ENCODE measurements at places on chromosomes 5 and 9.

- no peak for DNase-seq
Measured at GRCh38 chr5:1751864-1752822, 47.5 kb downstream of the MRPL36 start.

DNA sequence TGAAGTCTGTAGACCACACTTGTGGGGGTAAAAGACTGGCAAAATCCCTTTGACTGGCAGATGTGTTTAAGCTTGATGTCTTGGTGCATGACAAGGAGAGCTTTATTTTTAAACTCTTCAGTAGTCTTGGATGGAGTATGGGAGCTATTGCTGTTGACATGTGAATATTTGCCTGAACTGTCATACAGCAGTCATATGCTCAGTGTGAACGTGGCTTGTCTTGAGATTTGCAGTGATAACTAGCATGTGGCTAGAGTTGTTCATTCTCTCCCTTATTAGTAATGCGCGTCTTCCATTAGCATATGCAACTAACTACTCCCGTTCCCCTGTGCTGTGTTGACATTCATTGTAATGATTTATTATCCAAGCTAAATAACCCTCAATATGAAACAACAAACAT is 523.6 kb upstream of the WWC1 start:
- no peak for DNase-seq

DNA sequence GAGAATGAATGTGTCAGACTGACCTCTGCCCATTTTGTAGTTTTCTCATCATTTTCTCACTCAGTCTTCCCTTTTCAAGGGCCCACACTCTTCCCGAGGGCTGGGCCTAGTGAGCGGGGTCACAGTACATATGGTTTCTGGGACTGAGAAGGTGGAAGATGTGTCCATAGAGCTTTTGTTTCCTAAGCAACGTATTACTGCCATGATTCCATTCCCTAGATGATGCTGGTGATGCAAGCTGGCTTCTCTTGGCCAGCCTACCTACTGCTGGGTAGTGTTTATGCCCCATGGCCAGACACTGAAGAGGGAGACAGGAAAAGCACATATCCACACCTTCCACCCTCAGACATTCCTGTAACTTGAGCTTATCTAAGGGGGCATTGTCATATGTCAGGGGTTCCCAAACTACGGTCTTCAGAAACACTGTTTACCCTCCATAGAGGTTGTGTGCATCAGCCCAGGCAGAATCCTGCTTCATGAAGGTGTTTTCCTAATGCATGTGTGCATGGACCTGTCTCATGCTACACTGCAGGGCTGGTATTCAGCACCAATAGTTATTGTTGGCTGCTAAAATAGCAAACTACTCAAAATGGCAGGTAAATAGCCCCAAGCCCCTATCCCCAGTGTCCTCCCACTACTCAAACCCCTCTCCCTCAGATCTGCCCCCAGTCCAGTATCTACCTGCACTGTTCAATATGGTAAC is 9.5 kb downstream of the IRF1 start:
- no peak for DNase-seq

- DNase-seq = no peak
Measured at GRCh38 chr9:92055624-92056023, 59.6 kb downstream of the SPTLC1 start.

DNA sequence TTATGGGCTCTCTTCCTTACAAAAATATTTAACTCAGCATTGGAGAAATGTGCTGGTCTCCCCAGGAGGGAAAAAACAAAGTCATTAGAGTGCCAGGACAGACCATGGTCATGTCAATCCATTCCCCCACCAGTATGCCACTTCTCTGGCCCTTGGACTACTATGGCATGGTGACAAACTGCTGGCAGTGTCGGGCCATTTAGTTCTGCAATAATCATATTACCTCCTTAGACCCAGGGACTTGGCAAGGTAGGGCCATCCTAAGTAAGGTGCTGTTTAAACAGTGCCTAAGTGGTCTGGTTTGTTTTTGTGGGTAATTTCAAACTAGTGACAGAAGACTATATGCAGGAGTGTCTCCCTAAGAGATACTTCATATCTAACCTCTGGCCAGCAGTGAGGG is 177.8 kb upstream of the STK32A start:
- DNase-seq = no peak

GRCh38 chr9:89774858-89775370 is 170.1 kb downstream of the GADD45G start:
- no peak for DNase-seq
